Stimulated activated CD4-positive, alpha-beta T cell treated with anti-CD3 and anti-CD28 coated beads, Interleukin-1b, Interleukin-23, amount 100 ng/mL, for 24 hours (primary cell): ENCODE measurements at places on chromosomes 1 and 21.

- no peak for DNase-seq
Observed at GRCh38 chr1:204941421-204942338, 71.0 kb downstream of the NFASC start.

- no peak for DNase-seq
Observed at GRCh38 chr1:26352338-26352679, 1.6 kb downstream of the CRYBG2 start.

DNA sequence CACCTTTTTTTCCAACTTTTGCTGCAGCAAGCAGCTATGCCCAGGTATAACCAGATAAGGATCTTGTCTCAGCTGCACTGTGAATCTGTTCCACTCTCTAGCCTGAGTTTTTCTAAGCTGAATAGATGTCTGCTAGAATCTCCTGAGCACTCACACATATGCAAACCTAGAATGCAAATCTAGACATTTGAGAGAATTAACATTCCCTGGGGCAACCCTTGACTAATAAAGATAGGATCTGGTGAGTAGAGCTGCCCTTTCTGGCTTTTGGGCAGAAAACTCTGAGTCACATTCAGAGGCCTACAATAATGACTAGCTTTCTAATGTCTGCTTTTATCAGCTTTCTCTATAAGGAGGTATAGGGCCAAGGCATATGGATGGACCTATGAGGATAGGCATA, 61.4 kb upstream of the BARHL2 start:
- no peak for DNase-seq

DNA sequence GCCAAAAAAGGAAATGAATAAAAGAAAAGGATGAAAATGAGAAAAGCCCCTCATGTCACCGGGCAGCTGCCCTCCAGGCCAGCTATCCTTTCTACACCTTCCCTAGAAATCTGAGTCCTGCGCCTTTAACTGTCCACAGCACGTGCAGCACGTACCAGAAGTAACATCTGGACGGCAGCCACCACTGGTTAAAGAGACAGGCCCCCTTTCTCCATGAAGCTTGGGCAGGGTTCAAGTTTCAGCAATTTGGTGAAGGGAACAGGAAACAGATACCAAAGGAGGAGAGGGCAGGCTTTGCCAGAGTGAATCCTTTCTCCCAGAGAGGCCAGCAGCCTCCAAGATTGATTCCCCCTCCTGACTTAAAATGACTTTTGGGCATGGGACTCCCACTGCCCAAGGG, 3.6 kb upstream of the KIAA2013 start:
- DNase-seq, result no peak

DNA sequence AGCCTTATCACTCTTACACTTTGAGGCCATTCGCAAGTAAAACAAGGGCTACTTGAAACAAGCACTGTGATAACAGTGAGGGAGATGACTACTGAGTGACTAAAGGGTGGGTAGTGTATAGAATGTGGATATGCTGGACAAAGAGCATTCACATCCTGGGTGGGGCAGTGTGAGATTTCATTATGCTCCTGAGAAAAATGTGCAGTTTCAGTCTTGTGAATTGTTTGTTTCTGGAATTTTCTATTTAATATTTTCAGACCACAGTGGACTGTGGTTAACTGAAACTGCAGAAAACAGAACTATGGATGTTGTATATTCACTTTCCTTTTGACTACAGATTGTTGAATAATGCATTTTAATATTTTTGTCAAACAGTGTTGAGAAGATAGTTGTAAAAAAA, 25.1 kb upstream of the B3GALT2 start:
- DNase-seq, result no peak

- no peak for DNase-seq
Observed at GRCh38 chr1:75582725-75583261, 28.1 kb downstream of the SLC44A5 start.
